ENCODE measurements at places on chromosomes 7 and 10. TPM values are rescaled to one million over a fixed set of nuclear protein-coding genes. Genes with fewer than 3 reads are reported as not detected.

Gene GUSB
- total RNA-seq: 19.6 TPM

DNA sequence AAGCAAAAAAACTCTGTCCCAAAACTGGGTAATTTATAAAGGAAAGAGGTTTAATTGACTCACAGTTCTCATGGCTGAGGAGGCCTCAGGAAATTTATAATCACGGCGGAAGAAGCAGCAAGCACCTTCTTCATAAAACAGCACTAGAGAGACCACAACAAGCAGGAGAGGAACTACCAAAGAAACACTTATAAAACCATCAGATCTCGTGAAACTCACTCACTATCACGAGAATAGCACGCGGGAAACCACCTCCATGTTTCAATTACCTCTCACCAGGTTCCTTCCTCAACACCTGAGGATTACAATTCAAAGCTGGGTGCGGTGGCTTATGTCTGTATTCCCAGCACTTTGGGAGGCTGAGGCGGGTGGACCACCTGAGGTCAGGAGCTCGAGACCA, 48.5 kb downstream of the PDIA4 start:
- no peak for DNase-seq

DNA sequence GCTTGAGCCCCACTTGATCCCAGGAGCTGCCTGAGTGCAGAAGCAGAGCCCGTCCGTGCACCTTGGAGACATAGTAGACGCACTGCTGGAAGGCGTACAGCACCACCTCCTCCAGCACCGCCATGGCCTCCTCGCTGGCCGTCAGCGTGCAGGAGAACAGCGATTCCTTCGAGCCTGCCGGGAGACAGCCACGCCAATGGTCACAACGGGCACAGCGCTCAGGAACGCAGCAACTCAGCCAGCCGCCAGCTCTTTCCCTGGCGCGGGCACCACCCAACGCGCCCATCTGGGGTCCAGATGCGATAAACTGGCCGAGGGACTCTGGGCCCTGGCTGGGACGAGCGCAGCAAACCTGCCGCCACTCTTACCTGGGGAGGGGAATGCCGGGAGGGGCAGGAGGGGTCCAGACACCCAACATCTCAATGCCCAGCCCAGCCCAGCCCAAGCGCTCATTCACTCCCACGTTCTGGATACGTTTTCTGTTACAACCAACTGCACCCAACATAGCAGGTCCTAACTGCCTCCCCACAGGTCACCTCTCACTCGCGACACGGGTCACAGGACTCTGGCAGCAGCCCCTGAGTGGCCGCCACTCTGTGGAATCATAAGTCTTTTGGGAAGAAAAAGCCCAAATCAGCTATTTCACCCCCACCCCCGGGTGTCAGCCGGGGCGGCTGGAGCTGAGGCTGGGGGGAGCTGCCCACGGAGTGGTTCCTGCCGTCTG, 41.9 kb downstream of the AP5Z1 start:
- no peak for DNase-seq

DNA sequence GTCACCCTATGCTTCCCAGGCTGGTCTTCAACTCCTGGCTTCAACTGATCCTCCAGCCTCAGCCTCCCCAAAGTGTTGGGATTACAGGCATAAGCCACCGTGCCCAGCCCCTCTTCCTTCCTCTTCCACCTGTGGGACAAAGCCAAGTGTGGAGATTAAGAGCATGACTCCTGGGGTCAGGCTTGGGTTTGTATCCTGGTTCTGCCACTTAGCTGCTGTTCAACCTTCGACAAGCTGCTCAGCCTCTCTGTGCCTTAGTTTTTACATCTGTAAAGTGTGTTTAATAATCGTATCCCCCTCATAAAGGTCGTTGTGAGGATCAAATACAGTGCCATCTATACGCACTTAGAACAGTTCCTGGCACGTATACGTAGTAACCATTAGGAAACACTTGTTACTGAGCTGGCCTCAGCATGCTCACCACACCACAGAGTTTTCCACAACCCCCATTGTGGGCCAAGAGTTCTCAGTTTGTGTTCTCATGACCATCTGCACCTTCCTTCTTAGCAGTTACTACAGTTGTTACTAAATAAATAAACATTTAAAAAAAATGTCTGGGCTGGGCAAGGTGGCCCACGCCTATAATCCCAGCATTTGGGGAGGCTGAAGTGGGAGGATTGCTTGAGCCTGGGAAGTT, 140.5 kb upstream of the BTBD16 start:
- DNase-seq: no peak

Gene PRKAR2B
- not detected for total RNA-seq

Gene SPDYE2B
- total RNA-seq: not detected

DNA sequence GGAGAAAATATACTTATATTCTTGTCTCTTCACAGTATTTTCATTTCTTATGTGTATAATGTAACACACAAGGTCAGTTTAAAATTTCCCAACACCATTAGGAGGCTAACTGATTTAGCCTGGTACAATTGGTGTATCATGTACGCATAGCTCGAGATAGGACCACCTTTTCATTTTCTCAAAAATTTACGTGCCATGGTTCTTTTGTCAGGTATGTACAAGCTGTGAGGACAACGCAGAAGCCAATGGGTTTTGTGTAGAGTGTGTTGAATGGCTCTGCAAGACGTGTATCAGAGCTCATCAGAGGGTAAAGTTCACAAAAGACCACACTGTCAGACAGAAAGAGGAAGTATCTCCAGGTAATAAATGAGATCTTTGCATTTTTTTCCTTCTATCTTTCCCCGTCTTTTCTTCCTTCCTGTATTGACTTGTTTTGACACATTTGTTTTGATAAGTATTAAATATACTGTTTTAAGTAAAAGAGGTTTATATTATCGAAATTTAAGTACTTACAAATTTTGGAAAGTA, 55.0 kb downstream of the TRIM24 start:
- no peak for DNase-seq

Measured in foreskin keratinocyte (primary cell).